ENCODE measurements at places on chromosomes 11 and 22. TPM values are rescaled to one million over a fixed set of nuclear protein-coding genes. Genes with fewer than 3 reads are reported as not detected.
A peak's percentile ranks its signal among the peaks of the same experiment; 100 is the strongest.

Gene MUC15
- total RNA-seq, result 0.93 TPM

Gene CNTF
- 1.4 TPM for total RNA-seq

Gene POLDIP3
- total RNA-seq, result 50.7 TPM

Gene MYRF
- total RNA-seq, result 0.10 TPM

Gene CSNK2A3
- total RNA-seq, result 1.4 TPM

Gene SLC22A9
- total RNA-seq, result not detected

Gene TSSK2
- total RNA-seq, result not detected

Gene OR8D4
- total RNA-seq, result not detected

Gene ISX
- total RNA-seq, result not detected

Gene VWCE
- total RNA-seq, result 1.0 TPM

Gene CHRNA10
- total RNA-seq, result 0.67 TPM

Gene PHOX2A
- 0.37 TPM for total RNA-seq

Gene BARX2
- not detected for total RNA-seq

Gene JAML
- 5.7 TPM for total RNA-seq

Gene CCDC87
- 1.0 TPM for total RNA-seq

DNA sequence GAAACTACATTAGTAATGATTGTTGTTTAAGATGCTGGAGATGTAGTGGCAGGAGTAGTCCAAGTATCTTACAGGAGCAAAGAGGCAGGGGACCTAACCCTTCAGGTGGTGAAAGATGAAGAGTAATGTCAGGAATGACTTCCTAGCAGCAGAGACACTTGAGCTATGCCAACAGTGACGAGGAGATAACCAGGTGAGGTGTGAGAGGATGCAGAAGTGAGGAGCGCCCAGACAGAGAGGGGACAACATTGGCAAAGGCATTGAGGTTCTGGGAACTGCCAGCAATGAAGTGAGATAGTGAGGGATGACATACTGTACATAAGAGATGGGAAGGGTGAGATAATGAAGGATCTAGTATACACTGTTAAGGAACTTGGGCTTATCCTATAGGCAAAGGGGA, 95.8 kb downstream of the NCAM1 start:
- no peak for ATAC-seq

- ATAC-seq, result no peak
These were observed 59.0 kb downstream of the NCAPD3 start for GRCh38 chr11:134164490-134165370.

- peak; percentile 56 for ATAC-seq
These were observed 32.1 kb upstream of the GNB1L start for GRCh38 chr22:19886605-19887255.

DNA sequence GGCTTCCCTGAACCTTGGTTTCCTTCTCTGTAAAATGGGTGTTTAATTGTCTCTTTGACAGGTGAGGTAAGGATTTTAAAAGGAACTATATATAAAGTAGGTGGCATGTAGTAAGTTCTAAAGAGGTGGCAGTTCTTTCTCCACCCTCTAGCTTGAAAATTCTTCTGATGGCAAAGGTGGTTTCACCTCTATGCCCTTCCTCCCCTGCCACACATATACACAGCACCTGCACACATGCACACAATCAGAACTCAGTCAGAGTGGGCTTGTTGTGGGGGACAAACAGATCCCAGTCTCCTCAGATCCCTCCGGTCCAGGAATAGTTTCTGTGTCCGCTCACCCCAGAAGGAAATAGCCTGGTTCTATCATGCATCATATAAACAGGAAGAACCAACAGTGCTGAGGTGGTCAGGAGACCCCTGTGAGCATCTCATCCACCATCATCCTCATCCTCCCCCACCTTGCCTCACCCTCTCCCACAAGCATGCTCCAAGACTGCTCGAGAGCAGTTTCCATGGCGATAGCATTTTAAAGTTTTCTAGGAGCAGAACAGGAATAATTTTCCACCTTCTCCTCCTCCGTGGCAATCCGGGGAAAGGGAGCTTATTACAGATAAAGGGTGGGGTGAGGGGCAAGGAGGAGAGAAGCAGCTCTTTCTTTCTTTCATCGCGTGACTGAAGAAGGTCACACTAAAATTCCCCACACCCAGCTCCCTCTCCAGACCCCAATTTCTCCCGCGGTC, 123.6 kb downstream of the CHST1 start:
- ATAC-seq, result no peak

GRCh38 chr22:45818424-45819085, 146.9 kb downstream of the ATXN10 start:
- ATAC-seq, result no peak

- no peak for ATAC-seq
These were observed 14.1 kb upstream of the TSKU start for GRCh38 chr11:76768909-76769560.

DNA sequence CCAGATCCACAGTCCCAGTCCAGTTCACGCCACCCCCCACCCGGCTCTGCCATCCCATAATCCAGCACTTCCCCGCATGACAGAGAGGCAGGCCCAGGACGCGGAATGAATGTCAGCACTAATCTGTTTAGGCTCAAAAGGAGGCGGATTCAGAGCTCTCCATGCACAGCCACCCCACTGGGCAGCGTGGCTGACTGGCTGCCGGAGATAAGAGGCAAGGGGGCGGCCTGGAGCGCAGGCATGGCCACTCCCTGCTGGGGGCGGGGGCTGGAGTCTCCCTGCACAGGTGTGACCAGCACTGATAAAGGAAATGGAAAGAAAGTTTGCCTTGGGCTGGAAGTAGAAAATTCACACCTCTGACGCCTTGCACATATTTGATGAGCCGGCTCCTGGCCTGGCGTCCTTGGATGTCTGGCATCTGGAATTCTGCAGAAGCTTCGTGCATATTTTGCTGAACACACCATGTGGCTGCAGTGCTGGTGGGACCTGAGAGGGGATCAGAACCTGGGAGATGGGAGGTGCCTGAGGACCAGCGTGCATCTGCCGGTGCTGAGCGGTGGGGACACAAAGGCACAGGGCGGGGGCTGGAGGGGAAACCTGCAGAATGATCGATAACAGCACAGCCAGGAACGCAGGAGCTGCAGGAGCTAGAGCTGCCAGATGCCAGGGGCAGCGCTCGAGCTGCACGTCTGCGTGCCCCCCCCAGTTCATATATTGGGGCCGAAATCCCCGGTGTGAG, 344.4 kb downstream of the CTTN start:
- no peak for ATAC-seq

DNA sequence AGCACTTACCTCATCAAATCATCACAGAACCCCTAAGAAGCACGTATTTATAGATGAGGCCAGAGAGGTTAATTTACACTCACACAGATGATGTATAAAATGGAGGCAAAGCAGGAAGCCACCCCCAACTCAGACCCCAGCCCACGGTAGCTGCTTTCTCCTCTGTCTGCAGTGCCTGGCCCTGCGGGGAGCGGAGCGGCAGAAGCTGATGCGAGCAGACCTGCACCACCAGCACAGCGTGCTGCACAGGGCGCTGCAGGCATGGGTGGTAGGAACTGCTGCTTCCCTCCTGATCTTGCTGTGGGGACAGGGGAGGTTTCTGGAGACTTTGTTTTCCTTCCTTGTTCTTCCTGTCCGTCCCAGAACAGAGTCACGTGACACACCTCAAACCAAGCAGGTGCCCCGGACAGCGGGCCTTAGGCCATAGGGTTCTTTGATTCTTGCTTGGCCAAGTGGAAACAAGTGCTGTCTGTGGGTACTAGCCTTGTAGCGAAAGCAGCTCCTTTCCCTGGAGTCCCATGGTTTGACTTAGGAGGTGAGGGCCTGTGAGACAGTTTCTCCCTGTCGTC, 57.8 kb downstream of the PISD start:
- ATAC-seq, result no peak

DNA sequence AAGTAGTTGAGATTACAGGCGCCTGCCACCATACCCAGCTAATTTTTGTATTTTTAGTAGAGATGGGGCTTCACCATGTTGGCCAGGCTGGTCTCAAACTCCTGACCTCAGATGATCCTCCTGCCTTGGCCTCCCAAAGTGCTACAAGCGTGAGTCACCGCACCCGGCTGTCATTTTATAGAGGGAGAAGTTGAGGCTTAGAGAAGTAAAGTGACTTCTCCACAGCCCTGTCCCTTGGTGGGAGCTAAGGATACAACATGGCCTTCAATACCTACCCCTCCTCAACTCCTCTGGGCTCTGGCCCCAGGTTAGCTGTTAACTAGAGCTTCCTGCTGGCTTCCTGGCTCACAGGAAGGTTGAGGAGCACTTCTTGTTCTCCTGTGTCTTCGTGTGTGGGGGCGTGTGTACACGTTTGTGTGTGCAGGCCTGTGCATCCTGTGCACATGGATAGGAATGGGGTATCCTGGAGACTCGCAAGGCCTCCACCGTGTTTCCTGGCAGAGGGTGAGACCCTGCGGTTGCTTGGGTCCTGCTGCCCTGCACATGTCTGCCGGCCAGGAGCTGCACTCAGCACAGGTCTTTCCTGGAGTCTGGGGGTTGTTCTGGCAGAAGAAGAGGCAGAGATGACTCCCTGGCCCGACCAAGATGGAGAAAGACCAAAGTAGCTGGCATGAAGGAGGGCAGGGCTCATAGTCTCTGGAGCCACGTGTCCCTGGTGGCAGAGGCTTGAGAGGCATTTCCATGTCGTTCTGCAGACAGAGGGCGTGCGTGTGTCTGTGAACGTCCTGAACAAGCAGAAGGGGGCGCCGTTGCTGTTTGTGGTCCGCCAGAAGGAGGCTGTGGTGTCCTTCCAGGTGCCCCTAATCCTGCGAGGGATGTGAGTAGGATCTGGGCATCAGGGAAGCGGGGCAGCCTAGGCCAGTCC, 2.4 kb downstream of the SIDT2 start:
- peak; percentile 40 for ATAC-seq

GRCh38 chr11:124402326-124402922, 3.6 kb upstream of the OR8B3 start:
- no peak for ATAC-seq

GRCh38 chr11:11592146-11592684, 29.6 kb downstream of the GALNT18 start:
- ATAC-seq, result no peak

- no peak for ATAC-seq
These were observed 24.7 kb downstream of the TUB start for GRCh38 chr11:8105666-8106065.

- ATAC-seq, result no peak
These were observed 90.9 kb upstream of the LINC01488 start for GRCh38 chr11:69390561-69390960.

DNA sequence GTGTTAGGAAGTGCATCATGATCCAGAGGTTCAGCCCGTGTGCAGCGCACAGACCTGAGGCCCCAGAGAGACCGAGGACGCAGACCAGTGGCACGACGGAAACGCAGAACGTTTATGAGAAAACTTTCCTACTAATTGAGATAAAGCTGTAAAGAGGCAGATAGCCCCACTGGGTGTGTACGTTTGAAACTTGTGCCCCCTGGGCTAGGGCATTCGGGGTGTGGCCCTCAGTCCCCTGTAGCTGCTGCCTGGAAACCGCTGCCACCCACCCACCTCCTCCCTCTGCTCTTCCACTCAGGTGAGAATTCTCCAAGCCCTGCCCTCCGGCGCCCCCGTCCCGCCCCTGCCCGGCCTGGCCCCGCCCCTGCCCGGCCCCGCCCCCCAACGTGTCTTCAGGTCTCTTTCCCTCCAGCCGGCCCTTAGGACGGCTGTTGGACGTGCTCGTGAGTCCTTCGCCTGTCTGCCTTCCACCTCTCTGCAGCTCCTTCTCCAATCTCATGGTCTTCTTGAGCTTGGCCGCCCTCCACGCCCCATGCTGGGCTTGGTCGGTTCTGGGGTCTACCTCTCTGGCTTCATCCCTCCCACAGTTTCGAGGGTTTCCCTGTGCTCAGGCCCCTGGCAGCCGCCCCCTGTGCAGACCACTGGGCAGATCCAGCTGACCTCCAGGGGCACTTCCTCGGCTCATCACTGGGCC, 12.1 kb downstream of the MAPK8IP2 start:
- ATAC-seq, result no peak

DNA sequence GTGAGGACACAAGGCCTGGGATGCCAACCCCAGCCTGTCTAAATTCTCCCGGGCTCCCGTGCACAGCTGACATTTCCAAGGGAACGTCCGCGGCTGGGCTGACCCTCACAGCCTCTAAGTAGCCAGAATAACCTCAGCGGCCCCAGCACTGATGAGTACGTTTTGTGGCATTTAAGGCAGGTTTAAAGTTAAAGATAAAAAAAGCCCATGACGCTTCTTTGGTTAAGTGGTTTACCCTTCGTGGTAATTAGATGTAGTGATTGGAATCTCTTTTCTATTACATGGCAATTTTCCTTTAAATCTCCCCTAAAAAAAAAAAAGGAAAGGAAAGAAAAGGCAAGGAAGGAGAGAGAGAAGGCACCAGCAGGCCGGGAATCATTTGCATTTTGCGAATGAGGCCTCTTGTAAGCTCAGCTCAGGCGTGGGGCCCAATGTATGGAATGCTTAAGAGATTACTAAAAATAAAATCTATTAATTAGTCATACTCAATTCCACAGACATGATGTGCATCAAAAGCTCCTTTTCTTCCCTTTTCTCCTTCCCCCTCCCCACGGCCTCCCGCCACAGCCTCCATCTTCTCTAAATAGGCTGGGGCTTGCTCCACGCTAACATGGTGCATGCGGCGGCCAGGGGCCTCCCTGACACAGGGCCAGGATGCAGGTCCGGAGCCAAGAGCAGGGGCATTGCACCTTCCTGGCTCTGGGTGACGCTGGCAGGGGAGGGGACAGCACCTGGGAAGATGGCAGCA, 44.1 kb downstream of the MACROD1 start:
- no peak for ATAC-seq

GRCh38 chr11:44761551-44761961, 34.8 kb downstream of the TSPAN18 start:
- ATAC-seq, result no peak

DNA sequence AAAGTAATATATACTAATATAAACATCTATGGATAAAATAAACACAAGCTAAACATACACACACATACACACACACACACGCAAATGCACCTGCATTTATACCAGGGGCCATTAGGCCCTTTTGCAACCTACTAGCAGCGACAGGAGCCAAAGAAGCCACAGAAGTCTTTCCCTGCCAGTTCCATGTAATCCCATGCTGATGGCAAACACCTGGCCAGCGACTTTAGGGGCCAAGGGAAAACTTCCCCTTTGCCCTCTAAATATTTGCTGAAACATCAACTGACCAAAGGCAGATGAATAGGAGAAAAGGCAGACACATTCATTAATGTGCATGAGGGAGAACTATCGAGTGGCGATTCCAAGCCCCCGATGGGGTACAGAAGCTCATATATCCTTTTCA, 14.8 kb upstream of the P2RY2 start:
- no peak for ATAC-seq

DNA sequence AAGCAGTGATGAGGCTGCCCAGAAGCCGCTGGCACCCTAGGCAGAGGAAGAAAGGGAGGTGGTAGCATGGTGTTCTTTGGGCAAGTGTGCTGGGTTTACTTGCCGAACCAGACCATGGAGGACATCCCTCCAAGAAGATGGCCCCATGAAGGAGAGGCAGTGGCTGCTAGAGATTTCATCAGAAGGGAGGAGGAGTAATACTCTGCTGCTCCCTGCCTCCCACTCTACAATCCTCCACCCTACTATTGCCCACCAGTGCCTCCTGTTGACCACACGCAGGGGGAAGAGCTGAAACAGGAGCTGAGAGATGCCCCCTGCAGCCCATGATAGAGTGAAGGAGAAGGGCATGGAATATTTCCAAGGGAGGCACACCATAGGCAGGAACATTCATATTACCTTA, 51.0 kb upstream of the PRSS23 start:
- ATAC-seq, result no peak

- no peak for ATAC-seq
These were observed 1143.3 kb downstream of the LRRC4C start for GRCh38 chr11:40316171-40316570.

Data from gastroesophageal sphincter (tissue), 4 donors.